ENCODE measurements at places on chromosomes 3 and 15. TPM values are rescaled to one million over a fixed set of nuclear protein-coding genes. Genes with fewer than 3 reads are reported as not detected.

The CPEB1 gene
- total RNA-seq = 2.5 TPM

The WNT5A gene
- total RNA-seq = 1.7 TPM

The HYAL1 gene
- 11.2 TPM for total RNA-seq

The MUSTN1 gene
- 2.4 TPM for total RNA-seq

The LRIG1 gene
- 25.2 TPM for total RNA-seq

The SLC7A14 gene
- total RNA-seq = not detected

The GLCE gene
- 14.3 TPM for total RNA-seq

The PCOLCE2 gene
- 255 TPM for total RNA-seq

The CD200R1 gene
- 3.8 TPM for total RNA-seq

The SMAD3 gene
- total RNA-seq = 71.9 TPM

The GOLGA8S gene
- total RNA-seq = 0.26 TPM

- DNase-seq = no peak
Observed at GRCh38 chr15:65612949-65613744, 2.2 kb upstream of the INTS14 start.

- DNase-seq = no peak
Observed at GRCh38 chr3:194723846-194724618, 38.3 kb downstream of the FAM43A start.

- DNase-seq = no peak
Observed at GRCh38 chr3:105413343-105413887, 46.7 kb downstream of the ALCAM start.

- DNase-seq = peak; percentile 88
Observed at GRCh38 chr15:93035953-93036810, 52.8 kb downstream of the RGMA start.

- DNase-seq = no peak
Observed at GRCh38 chr3:55974421-55975165, 487.5 kb upstream of the WNT5A start.

DNA sequence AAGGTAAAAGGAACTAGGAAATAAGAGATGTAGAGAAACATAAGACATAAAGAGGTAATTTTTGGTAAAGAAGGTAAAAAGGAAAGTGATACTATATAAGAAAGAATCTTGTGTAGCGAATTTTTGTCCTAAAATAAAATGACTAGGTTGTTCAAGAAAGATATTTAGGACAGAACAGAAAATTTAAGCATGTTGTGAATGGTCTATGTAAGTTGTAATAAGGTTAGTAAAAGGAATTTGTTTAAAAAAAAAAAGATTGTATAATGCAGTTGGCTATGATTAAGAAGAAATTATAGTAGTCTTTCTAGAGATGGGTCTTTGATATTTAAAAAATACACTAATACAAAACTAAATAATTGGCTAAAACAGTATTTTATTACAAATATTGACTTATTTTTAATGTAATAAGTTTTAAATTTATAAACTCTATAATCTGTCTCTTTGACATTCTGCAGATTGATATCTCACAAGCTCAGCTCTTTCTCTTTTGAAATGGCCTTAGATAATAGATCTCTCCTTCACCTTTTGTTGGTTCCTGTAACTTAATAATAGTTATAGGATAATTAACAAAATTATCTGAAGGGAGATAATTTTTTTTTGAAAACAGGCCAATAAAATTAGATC, 3.7 kb upstream of the SLC41A3 start:
- no peak for DNase-seq

GRCh38 chr3:65671004-65671403, 367.7 kb downstream of the MAGI1 start:
- DNase-seq = no peak

DNA sequence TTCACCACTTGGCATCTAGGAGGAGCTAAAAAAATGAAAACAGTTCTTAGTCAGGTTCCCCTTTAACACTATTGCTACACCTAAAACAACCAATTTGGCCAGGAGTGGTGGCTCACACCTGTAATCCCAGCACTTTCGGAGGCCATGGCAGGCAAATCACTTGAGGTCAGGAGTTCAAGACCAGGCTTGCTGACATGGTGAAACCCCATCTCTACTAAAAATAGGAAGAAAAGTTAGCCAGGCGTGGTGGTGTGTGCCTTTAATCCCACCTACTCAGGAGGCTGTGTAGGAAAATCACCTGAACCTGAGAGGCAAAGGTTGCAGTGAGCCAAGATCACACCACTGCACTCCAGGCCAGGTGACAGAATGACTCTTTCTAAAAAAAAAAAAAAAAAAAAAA, 124.1 kb downstream of the DGKG start:
- no peak for DNase-seq

DNA sequence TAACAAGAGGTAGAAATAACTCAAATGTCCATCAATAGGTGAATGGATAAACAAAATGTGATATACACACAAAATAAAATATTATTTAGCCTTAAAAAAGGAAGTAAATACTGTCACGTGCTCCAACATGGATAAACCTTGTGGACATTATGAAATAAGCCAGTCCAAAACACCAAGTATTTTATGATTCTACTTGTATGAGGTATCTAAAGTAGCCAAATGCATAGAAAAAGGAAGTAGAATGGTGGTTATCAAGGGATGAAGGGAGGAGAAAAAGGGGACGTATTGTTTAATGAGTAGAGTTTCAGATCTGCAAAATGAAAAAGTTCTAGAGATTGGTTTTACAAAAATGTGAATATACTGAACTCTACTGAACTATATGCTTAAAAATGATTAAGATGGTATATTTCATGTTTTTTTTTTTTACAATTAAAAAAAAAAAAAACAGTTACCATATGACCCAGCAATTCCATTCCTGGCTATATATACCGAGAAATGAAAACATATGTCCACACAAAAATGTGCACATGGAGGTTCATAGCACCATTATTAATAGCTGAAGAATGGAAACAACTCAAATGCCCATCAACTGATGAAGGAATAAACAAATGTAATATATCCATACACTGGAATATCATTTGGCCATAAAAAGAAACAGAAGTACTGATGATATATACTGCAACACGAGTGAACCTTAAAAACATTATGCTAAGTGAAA, 29.1 kb upstream of the MAP6D1 start:
- no peak for DNase-seq

DNA sequence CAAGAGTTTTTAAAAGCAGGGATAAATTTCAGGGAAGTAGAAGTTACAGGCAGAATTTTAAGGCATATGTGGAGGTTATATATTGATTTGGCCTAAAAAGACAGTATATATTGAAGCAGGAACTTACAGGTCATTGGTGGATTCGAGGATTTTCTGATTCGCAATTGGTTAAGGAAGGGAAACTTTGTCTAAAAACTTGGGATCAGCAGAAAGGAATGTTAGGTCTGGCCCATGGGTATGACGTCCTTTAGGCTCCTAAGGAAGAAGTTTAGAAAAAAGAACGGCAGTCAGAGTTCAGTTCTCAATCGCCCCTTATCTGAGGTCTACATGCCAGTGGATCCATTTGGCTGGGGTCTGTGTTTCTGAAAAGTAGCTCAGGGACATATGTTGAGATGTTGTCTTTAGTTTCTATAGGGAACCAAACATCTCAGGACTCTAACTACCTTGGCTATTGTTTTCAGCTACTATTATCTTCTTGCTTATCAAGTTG, 33.2 kb upstream of the ACP3 start:
- no peak for DNase-seq

DNA sequence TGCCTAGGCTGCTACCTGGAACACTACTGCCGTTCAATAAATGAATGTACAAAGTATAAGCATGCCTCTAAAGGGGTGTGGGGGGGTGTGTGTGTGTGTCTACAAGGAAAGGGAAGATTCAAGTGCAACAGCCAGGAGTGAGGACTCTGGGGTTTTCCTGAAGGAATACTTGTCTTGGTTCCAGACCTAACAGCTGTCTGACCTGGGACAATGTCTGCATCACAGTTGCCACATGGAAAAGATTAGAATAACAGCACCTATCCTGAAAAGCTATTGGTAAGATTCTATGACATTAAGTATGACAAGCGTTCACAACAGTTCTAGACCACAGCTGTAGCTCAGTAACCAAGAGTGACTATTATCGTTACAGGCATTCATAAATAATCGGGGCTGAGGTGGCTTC, 345.2 kb downstream of the FOXP1 start:
- DNase-seq = no peak

GRCh38 chr15:77836121-77836692, 203.5 kb upstream of the LINGO1 start:
- no peak for DNase-seq

DNA sequence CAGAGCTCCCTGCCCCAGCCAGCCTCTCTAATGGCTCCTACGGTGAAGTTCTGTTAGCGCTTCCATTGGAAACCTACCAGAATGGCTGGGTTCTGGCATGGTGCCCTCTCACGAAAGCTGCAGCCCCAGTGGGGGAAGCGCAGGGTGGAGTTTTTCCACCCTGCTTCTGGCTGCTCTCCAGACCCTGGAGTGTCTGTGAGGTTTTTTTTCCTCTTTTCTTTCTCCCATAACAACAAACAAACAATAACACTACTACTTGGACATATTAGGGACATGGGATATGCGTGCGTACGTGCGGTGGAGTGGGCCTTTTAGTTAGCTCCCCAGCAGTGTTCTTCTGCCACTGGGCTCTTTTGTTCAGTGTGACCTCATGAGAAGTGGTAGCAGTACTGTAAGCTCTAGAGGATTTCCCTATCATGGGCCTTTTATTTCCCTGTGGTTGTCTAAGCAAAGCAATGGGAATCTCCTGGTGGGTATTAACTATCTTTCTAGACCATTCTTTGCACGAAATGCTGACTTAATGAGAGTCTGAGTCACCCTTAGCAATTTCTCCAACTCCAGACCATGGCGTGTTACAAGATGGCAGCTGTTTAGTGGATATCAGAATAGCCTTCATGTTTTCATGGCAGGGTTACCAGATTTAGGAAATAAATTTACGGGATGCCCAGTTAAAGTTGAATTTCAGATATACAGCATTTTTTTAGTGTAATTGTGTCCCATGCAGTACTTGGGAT, 161.9 kb downstream of the FNDC3B start:
- peak; percentile 91 for DNase-seq

DNA sequence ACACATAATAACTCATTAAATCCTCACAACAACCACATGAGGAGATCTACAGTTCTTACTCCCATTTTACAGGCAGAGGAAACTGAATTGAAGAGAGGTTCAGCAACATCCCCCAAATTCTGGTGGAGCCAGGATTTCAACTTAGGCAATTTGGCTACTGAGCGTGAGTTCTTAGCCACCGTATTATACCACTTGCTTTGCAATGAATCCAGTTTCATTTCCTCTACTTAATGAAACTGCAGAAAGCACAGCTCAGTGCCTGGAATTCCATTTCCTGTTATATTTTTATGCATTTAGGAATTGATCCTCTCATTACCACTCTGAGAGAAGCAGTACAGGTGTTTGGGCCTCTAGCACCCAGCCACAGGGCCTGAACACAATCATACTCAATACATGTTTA, 4.3 kb downstream of the ZNF860 start:
- DNase-seq = no peak

DNA sequence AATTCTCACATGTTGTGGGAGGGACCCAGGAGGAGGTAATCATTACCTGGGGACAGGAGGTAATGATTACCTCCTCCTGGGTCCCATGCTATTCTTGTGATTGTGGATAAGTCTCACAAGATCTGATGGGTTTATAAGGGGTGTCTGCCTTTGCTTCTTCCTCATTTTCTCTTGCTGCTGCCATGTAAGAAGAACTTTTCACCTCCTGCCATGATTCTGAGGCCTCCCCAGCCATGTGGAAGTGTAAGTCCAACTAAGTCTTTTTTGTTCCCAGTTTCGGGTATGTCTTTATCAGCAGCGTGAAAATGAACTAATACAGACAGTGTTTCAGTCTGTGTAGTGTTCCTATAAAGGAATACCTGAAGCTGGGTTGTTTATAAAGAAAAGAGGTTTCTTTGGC, 13.1 kb upstream of the KCTD6 start:
- no peak for DNase-seq

GRCh38 chr15:99963976-99964375, 230.7 kb upstream of the LYSMD4 start:
- no peak for DNase-seq

- DNase-seq = no peak
Observed at GRCh38 chr3:45137656-45138181, 8.5 kb downstream of the CDCP1 start.

- DNase-seq = no peak
Observed at GRCh38 chr3:67154429-67154828, 156.3 kb downstream of the KBTBD8 start.

- DNase-seq = no peak
Observed at GRCh38 chr3:158709666-158710083, 22.6 kb downstream of the RARRES1 start.

DNA sequence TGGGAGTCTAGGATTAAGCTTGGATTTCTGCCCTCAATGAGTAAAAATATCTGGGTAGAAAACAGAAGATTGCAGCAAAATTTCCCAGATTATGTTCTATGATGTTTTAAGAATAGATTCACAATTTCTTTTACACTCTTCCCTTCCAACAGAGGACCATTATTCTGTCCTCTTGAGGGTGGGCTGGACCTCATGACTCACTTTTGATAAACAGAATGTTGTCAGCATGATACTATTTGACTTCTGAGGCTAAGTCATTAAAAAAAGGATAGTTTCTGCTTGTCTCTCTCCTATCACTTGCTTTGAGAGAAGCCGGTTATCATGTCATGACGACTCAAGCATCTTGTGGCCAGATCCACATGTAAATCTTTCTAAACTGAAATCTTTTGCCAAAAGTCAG, 396.2 kb upstream of the CDIN1 start:
- DNase-seq = no peak

GRCh38 chr3:177196008-177196455, 1.2 kb downstream of the TBL1XR1 start:
- no peak for DNase-seq

GRCh38 chr3:173013219-173013832, 127.7 kb downstream of the SPATA16 start:
- DNase-seq = no peak
